NCI-H226 (cell line): ENCODE measurements at places on chromosomes 2 and 18.

DNA sequence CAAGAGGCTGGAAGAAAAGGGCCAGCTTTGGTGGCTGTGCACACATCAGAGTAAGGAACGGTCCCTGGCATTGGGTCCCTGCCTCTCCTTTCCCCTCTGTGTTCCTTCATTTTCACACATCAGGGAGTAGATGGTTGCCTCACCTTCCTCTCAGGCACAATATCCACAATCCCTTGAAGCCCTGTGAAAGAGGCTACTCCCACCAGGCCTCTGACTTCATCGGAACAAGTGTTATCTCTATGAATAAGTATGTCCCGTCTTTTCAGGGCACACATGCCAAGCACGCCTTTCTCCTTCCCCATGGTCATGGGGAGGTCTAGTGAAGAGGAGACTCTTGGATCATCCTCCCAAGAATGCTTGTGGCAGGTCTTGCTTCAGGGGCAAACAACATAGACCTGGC lies 61.2 kb upstream of the LMAN1 start:
- peak; percentile 58 for DNase-seq

GRCh38 chr2:155393406-155393805 lies 694.9 kb downstream of the KCNJ3 start:
- DNase-seq = no peak

DNA sequence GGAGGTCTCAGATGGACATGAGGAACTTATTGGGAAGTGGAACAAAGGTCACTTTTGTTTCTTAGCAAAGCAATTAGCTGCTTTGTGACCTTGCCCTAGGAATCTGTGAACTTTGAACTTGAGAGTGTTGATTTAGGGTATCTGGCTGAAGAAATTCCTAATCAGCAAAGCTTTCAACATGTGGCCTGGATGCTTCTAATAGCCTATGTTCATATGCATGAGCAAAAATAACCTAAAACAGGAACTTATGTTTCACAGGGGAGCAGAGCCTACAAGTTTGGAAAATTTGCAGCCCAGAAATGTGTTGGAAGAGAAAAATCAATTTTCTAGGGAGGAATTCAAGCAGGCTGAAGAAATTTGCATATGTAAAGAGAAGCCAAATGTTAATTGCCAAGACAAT lies 405.8 kb upstream of the SALL3 start:
- DNase-seq = no peak

GRCh38 chr2:207331674-207332073 lies 165.9 kb upstream of the KLF7 start:
- DNase-seq = no peak
